AG09319 (cell line): ENCODE measurements at places on chromosomes 12 and 14.

GRCh38 chr12:4771172-4771959 is 51.2 kb downstream of the GALNT8 start:
- no peak for DNase-seq

GRCh38 chr12:87283111-87283510 is 746.1 kb downstream of the C12orf50 start:
- DNase-seq = no peak

DNA sequence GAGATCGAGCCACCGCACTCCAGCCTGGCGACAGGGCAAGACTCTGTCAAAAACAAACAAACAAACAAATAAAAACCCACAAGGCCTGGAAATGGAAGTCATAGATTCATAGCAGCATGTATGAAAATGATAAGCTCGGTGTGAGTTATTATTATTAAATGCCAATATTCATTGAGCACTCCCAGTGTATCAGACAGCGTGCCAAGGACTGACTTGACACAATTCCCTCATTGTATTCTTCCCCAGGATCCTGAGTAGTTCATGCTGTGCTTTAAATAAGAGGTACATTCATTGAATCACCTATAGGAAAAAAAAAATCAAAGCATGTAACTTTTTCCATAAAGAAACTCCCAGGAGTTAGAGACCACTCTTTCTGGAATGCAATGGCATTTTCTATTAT is 12.6 kb upstream of the RFLNA start:
- DNase-seq = no peak

GRCh38 chr14:75306927-75307699 is 28.5 kb downstream of the FOS start:
- DNase-seq = no peak

DNA sequence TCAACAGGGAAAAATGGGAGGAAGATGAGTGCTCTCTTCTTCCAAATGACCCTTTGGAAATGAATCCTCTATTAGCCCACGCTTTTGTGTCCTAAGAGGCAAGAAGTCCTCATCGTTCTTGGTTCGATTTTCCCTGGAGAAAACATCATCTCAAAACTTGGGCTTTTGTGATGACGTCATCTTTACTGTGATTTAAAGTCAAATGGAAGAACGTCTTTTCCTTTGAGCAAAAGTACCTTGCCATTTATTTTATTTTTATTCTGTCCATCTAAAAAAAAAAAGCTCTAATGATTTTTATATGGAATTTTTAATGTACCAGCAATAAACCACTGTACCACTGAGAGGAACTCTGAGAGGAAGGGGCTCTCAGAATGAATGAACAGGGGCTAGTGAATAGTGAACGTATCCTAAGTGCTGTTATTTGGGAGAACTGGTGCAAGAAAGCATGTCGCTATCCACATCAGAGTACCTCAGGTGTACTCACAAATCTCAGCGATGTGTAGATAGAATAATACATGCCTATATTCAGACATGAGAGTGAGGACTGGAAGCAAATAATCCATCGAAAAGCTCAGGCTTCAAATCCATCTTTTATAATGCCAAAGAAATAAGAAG is 124.8 kb downstream of the HMGA2 start:
- no peak for DNase-seq

GRCh38 chr14:22336031-22336430 is 253.0 kb downstream of the DAD1 start:
- DNase-seq = no peak
